Adipocyte (in vitro differentiated cells): ENCODE measurements at places on chromosomes 5 and 9.
A peak's percentile ranks its signal among the peaks of the same experiment; 100 is the strongest.

DNA sequence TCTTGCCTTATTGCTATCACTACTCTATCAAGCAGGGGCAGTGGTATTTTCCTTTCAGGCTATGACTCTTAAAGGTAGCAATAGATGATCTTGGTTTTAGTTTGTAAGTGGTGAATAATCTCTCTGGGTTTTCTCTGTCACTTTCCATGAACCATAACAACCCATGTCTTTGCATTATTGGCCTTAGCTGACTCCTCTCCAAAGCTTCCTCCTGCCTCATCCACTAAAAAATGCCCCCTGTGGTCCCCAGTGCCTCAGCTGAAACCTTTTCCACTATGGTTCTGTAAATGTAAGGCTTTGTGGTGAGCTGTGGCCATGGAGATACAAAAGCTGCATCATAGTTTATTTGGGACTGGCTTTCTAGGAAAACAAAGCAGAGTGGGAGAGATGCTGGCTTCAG is 128.8 kb downstream of the GPBP1 start:
- peak; percentile 21 for DNase-seq

GRCh38 chr9:91835216-91835615 is 114.8 kb downstream of the ROR2 start:
- DNase-seq, result no peak

GRCh38 chr9:105957830-105958229 is 263.5 kb downstream of the TMEM38B start:
- DNase-seq, result no peak

- peak; percentile 63 for DNase-seq
Observed at GRCh38 chr9:91047993-91048607, 246.5 kb downstream of the SYK start.

DNA sequence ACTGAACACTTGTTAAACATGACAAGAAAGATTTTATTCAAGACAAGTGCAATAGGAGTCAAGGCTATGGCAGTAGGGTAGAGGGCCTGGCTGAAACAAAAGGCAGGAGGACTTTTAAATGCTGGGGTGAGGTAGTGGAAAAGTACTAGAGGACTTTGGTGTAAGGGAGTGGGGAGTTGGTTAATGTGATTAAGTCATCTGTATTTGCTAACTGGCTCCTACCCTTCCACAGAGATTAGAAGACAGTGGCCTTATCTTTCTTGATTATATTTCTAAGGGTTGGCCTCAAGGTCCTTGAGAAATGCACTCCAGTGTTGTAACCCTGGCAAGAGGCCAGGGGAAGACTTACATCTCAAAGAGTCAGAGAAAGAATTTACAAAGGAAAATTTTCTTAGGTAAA is 160.2 kb upstream of the FTMT start:
- DNase-seq, result peak; percentile 23

- peak; percentile 15 for DNase-seq
Observed at GRCh38 chr9:32955655-32956478, 45.6 kb downstream of the APTX start.
